ENCODE measurements at places on chromosomes 6 and 20. TPM values are rescaled to one million over a fixed set of nuclear protein-coding genes. Genes with fewer than 3 reads are reported as not detected.

MAP3K7 gene
- 21.1 TPM for total RNA-seq

CFAP206 gene
- total RNA-seq, result not detected

MDFI gene
- total RNA-seq, result not detected

C4B gene
- 3.6 TPM for total RNA-seq

FERMT1 gene
- not detected for total RNA-seq

PI16 gene
- total RNA-seq, result 62.2 TPM

PHACTR3 gene
- total RNA-seq, result not detected

CRISP3 gene
- not detected for total RNA-seq
